ENCODE measurements at places on chromosomes 2 and 18.

DNA sequence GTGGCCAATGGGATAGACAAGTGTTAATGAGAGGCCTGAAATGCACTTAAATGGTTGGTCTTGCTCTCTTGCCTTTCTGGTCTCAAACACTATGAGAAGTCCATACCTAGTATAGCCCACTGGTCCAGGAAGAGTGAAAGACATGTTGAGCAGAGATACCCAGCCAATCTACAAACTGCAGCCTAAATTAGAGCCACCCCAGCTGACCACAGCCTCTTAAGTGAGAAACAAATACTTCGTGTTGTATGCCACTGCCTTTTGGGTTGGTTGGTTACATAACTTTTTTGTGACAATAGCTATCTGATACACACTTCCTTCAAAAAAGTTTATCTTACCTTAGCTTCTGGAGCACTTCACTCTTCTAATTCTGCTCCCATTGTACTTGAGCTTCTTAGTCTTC lies 8.8 kb upstream of the EXOC6B start:
- DNase-seq, result no peak

DNA sequence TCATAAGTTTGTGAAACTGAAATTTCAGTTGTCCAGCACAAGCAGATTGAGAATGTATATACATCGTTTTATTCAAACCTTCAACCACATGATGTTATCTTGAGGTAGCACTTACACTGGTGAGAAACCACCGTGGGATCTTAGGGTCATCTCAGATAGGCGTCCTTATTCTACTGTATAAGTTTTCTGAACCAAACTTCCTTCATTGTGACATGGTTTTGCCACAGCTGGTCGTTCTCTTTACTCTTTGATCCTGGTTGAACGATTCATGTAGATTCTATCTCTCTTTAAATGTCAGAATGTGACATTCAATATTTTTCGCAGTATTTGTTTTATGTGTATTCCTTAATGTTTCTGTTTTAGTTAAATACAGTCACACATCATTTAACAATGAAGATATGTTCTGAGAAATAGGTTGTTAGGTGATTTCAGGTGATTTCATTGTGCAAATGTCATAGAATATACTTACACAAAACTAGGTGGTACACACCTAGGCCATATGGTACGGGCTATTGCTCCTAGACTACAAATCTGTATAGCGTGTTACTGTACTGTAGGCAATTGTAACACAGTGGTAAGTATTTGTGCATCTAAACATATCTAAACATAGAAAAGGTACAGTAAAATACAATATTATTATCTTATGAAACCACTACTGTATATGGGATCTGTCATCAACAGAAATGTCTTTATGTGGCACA lies 17.9 kb upstream of the ARHGAP25 start:
- DNase-seq, result no peak

DNA sequence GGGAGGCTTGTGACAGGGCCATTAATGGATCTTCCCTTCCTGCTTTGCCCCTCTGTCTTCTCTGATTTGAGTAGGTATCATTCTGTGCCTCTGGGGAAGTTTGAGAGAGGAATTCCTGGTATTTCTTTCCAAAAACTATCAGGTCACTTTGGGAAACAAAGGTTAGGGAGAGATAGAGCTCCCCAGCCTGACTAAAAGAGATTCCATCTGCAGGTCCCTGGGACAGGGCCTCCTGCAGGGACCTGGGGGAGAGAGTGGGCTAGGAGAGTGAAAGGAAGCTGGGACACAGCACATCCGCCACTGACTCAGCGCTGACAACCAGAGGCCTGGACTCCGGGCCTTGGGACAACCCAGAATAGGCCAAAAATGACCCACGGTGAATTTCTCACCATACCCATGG lies 6.4 kb downstream of the GALNT14 start:
- DNase-seq, result no peak

GRCh38 chr18:32770666-32771168 lies 2.1 kb downstream of the KLHL14 start:
- no peak for DNase-seq

DNA sequence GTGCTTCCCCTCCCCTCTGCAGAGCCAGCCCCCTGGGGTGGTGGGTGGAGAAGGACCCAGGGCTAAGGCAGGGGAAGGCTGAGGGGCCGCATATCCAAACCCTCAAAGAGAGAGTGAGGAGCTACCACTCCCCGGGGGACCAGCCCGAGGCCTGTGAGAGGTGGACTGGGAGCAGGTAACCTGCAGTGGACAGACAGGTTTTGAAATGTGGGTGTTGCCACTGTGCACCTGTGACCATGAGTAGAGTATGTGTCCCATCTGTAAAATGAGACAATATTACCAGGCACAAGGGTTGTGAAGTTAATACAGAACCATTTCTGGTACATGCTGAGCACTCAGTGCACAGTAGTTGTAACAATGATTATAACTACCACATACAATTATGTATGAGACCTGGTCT lies 51.2 kb upstream of the POMC start:
- no peak for DNase-seq

- DNase-seq, result no peak
Observed at GRCh38 chr18:31042406-31043181, at the start of gene DSC3. DSC3 (minus strand) TSS chr18:31042742; CDS start chr18:31042660, 82 bp downstream.

GRCh38 chr2:29196792-29197788 lies 81.9 kb downstream of the CLIP4 start:
- DNase-seq, result no peak

DNA sequence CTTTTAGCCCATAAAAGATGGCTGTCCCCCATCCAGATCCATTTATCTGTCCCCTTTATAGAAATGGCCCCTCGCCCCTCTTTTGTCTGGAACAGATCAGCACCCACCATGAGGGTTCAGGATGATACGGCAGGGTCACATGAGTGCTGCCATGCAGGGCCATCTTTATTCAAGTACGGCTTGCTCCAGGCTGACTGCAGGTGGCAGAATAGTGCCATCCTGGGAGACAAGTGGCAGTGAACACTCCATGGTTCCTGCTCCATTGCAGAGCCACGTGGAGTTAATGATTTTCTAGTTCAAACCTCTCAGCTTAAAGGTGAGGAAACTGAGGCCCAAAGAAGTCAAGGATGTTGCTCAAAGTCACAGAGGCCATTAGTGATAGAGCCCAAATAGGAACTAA lies 180.6 kb downstream of the CLIP4 start:
- no peak for DNase-seq

GRCh38 chr2:147818741-147819140 lies 26.1 kb upstream of the ACVR2A start:
- DNase-seq, result no peak

GRCh38 chr18:40976050-40976449 lies 979.0 kb upstream of the PIK3C3 start:
- DNase-seq, result no peak

DNA sequence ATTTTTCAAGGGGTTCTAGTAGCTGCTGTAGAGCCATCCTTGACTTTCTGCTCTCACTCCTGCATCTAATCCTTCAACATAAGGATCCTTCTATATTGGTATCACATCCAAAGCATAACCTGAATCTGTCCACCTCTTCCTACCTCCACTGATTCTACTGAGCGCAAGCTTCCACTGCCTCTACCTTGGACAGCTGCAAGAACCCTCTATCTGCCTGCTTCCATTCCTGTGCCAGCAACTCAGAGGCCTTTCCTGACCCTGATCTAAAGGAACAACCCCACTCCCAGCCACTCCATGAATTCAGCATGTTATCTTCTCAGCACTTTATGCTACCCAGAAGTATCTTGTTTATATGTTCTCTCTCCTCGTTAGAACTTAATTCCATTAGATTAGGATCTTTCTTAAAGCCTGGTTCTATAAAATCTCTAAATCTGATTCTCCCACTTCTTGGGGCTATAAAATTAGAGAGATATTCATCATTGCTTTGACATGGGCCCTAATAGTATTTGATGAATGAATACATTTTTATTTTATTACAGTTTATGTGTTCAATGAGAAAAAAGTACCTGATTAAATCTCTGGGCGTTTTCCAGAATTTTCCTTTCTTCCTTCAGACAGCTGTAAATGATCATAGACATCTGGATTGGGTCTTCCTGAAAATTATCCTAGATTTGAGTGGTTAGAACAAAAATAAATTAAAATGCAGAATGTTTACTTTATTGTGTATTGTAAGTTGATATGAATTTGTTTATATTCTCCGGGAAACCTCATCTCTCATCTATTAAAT lies 6.8 kb downstream of the STAT1 start:
- DNase-seq, result no peak

- DNase-seq, result no peak
Observed at GRCh38 chr2:118177318-118177717, 89.0 kb downstream of the INSIG2 start.

GRCh38 chr18:74661691-74662090 lies 64.0 kb downstream of the ZNF407 start:
- DNase-seq, result no peak

DNA sequence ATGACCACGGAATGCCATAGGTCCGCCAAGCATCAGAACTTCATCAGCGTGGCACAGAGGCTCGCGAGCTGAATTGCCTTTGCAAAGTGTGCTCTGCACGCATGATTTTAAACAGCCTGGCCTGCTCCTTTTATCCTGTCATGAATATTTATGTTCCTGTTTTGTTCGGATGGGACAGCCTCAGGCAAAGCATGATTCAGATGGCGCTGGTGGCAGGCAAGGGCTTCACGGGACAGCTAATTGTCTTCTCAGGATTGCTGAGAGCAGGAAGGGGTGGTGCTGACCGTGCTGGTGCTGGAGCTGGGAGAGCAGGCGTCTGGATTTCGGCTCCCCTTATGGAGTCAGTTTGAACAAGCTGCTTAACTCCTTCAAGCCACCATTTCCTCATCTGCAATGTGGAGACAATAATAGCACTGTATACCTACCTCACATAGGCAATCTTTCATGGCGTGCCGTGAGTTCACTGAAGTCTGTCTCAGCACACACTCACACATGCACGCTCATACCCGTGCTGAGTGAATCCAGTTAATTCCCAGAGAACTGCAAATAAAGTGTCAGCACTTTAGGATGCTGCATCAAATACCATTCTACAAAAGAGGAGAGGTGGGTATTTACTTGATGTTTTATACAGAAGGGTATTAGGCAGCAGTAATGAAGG lies 79.7 kb upstream of the APCDD1 start:
- no peak for DNase-seq

- no peak for DNase-seq
Observed at GRCh38 chr18:48676756-48677368, 138.0 kb downstream of the CTIF start.

All from retinal pigment epithelial cell (primary cell).